Stimulated activated CD8-positive, alpha-beta memory T cell treated with anti-CD3 and anti-CD28 coated beads, Interleukin-4, amount 100 ng/mL, for 1 hour (primary cell): ENCODE measurements at places on chromosomes 7 and 10.

GRCh38 chr7:138032186-138032585, 30.3 kb upstream of the CREB3L2 start:
- no peak for DNase-seq

DNA sequence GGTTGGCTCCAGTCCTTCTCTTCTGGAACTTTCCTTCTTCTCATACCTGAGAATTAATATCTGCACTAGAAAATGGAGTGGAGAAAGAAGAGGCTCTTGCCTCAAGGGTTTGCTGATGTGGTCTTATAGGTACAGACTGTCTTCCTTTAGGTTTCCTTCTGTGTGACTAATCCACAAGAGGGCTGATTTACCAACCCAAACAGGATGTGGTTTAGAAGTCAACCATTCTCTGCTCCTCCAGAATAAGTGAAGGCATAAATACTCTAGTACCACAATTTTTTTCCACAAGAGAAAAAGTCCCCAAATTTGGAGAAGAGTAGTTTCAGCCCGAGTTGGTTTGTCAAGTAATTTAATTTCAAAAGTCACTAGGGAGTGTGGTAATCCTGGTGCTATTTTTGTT, 85.8 kb downstream of the NRP1 start:
- DNase-seq, result no peak

GRCh38 chr10:91787810-91788209, 10.4 kb upstream of the TNKS2 start:
- no peak for DNase-seq

- DNase-seq, result no peak
Measured at GRCh38 chr7:90180649-90181048, 26.4 kb downstream of the STEAP1 start.

- DNase-seq, result no peak
Measured at GRCh38 chr10:71840958-71841335, 10.1 kb downstream of the PSAP start.
